ENCODE measurements at places on chromosomes 4 and X.

DNA sequence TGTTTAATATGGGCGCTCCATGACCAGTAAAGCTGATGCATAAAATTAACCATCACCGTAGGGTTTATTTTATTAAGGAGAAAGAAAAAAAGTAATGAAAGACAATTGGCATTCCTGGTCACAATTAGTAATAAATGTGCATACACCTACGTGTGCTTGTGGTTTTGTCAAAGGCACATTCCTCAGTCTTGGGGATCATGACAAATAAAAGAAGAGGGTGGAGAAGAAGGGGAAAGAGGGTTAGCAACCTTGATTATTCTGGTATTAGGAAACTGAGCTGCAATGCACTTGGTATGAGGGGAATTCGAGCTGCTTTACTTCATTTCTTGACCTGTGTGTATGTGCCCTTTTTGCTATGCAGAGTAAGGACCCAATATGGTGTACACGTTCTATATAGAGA is 1798.3 kb upstream of the PCDH7 start:
- DNase-seq = no peak

- no peak for DNase-seq
These were observed 545.2 kb downstream of the C4orf33 start for GRCh38 chr4:129641179-129641578.

GRCh38 chr4:141142423-141142822 is 9.2 kb upstream of the RNF150 start:
- no peak for DNase-seq

- DNase-seq = no peak
These were observed 17.9 kb downstream of the VSIG4 start for GRCh38 chrX:66021765-66022631.

DNA sequence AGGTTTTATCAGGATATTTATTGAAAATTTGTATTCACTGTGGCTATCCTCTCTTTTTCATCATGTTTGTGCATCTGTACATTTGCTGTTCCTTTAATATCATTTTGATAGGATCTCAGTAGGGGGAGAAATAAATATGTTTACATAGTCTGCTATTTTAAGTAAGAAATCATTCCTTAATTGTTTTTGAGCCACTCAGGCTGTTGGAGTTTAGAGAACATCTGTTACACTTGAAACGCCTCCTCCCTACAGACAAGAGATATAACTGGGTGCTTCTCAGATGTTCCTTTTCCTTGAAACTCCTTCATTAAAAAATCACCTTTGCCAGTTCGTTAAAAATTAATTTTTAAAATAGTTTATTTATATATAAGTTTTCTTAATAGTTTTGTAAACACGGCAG is 59.4 kb downstream of the QRFPR start:
- DNase-seq = no peak

GRCh38 chrX:151754047-151754429 is 19.5 kb downstream of the CNGA2 start:
- no peak for DNase-seq

- DNase-seq = no peak
These were observed 58.1 kb upstream of the ADRA2C start for GRCh38 chr4:3708103-3708510.

Data from stimulated activated CD4-positive, alpha-beta T cell treated with anti-CD3 and anti-CD28 coated beads, Interleukin-1b, Interleukin-23, amount 100 ng/mL, for 1 hour (primary cell).